Central memory CD4-positive, alpha-beta T cell (primary cell): ENCODE measurements at places on chromosomes 5 and 9.

GRCh38 chr9:127209220-127209619, 55.4 kb upstream of the GARNL3 start:
- DNase-seq, result no peak

GRCh38 chr9:132160802-132161742, 786 bp upstream of the NTNG2 start:
- DNase-seq, result peak; percentile 54

- DNase-seq, result no peak
Measured at GRCh38 chr5:383621-384020, 59.4 kb upstream of the EXOC3 start.

GRCh38 chr5:32889078-32889477, 178.0 kb downstream of the NPR3 start:
- no peak for DNase-seq

- no peak for DNase-seq
Measured at GRCh38 chr5:2747363-2748162, 3.9 kb downstream of the IRX2 start.

DNA sequence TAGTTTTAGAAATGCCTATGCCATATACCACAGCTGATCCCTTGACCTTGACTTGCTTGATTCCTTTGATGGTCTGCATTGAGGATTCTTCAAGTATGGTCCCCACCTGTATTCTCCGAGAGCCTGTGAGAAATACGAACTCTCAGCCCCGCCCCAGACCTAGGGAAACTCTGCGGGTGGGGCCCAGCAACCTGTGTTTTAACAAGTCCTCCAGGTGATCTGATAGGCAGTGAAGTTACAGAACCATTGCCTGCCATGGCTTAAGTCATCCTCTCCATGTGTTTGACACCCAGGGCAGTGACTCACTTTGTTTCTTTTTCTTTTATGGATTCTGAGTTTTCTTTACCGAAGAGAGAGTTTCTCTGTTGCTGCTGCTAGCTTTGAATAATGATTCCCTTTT, 18.5 kb downstream of the FRMPD1 start:
- no peak for DNase-seq

DNA sequence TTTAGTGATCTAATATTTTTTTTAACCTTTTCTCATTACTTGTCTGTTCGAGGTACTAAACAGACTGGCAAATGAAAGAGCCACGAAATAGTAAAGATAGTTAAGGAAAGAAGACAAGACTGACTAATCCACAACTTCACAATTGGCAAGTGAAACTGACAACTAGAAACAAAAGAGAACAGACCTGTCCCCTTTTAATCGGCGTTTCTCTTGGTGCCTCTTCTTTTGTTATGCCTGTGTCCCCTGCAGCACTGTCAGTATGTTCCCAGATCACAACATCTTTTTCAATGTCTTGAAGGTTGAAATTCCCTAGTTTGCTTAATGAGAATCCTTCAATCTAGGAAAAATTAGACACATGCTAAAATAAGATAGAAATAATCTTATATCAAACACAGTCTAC, 26.1 kb downstream of the TUT7 start:
- no peak for DNase-seq

- no peak for DNase-seq
Measured at GRCh38 chr9:121675969-121676822, 24.8 kb downstream of the DAB2IP start.

DNA sequence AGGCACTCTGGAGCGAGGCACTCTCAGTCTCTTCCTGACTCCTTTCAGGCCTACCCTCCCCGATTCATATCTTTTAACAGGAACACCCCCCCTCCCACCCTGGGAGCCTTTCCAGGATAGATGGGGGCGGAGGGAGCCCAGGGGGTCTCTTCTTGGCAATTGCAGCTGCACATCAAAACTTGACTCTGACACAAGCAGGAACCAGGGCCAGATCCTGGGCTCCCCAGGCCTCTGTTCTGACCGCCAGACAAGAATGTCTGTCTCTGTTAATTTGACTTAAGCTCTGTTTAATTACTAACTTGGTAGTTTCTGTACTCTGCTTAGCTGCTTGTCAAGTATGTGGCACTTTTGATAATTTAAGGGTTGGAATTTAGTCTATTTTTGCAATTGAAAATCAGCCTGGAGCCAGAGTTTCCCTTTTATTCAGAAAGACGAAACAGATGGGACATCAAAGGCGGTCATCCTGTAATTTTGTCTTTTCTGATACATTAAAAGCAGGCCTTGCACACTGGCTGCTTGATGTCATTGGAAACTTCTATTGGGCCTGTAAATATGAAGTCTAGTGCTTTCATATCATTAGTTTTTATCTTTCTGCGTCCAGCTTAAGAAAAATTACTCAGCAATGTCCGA, 43.3 kb downstream of the ACTL7B start:
- DNase-seq, result no peak

DNA sequence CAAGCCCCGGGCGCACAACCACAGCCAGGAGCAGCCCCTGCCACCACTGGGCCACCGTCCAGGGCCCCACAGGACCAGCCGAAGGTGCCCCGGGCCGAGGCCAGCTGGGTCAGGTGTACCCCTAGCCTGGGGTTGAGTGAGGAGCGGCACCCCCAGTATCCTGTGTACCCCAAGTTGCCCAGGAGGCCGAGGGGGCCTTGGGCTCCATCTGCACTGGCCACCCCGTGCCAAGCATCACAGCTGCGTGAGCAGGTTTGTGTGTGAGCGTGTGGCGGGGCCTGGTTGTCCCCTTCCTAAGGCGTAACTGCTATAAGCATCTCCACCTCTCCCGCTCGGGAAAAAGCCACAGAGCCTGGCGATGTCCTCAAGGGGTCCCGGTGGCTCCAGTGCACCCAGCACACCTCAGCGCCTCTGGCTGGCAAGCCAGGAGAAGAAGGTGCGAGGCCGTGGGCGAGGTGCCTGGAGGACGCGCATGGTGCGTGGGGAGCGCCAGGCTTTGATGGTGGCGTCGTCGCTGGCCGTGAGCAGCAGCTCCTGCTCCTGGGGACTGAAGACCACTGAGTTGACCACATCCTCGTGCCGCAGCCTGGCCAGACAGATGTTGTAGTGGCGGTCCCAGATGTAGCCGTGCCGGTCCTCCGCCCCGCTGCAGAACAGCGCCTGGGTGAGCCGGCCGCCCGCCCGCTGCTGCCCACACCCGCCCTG, 3.9 kb downstream of the FBXW5 start:
- DNase-seq, result no peak
